ENCODE measurements at places on chromosomes 13 and 19.
A peak's percentile ranks its signal among the peaks of the same experiment; 100 is the strongest.

DNA sequence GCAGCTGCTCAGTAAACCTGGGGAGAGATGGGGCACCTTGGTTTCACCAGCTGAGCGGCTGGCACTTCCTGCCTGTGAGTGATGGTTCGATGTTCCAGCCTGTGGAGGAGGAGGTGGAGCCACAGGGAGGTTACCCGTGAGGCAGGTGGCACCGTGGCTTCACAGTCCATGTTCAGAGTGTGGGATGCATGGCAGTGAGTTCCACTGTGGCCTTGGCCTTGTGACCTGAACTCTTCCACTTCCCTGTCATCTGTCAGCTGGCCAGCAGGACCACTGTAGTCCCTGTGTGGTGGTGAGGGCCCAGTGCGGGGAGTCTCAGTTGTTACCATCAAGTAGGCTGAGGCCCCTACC lies 16.9 kb downstream of the SMARCA4 start:
- DNase-seq, result no peak

GRCh38 chr19:48455908-48456562 lies 661 bp downstream of the KCNJ14 start:
- DNase-seq, result no peak

DNA sequence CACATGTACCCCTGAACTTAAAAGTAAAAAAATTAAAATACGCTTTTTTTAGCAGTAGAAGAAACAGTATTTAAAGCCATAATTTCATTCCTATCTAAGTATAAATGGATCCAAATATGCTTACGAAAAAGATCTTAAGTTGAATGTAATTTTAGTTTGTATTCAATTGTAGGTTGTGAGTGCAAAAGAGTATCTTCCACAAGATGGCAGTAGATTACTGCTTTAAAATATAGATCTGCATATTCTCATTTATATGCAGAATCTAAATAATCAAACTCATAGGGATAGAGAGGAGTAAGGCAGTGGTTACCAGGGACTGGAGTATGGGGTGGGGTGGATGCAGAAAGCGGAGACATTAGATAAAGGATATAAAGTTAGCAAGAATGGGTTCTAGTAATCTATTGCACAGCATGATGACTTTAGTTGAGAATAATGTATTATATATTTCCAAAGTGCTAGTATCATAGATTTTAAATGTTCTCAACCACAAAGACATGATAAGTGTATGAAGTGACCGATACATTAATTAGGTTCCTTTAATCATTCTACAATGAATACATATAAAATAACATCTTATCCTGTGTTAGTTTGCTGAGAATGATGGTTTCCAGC lies 14.2 kb downstream of the OR7A17 start:
- DNase-seq, result no peak

DNA sequence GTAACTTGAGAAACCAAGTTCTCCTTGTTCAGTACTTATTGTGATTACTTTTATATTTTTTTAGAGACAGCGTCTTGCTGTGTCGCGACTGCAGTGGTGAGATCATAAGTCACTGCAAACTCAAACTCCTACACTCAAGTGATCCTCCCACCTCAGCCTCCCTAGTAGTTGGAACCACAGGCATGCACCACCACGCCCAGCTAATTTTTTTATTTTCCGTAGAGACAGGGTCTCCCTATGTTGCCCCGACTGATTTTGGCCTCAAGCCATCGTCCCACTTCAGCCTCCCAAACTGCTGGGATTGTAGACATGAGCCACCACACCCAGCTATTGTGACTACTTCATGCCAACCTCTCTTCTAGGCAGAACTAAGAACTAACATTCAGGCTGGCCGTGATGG lies 8.3 kb downstream of the C19orf53 start:
- DNase-seq, result no peak

DNA sequence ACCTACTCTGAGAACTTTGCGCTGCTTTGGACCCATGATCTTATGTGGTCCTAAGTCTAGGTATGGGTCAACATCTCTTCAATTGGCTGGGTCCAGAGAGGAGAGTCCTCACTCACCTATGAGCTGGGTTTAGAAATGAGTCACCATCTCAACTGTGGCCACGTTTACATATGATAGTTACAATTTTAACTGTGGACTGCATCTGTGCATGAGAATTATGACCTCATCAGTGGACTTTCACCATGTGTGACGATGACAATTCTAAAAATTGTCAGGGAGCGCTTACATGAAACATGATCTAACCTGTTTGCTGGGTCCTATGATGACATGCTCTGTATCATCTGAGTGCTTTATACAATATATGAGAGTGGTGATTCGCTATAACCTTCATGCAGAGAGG lies 12.7 kb upstream of the ZNF724 start:
- no peak for DNase-seq

- no peak for DNase-seq
Measured at GRCh38 chr13:37094840-37095239, 10.6 kb downstream of the CSNK1A1L start.

DNA sequence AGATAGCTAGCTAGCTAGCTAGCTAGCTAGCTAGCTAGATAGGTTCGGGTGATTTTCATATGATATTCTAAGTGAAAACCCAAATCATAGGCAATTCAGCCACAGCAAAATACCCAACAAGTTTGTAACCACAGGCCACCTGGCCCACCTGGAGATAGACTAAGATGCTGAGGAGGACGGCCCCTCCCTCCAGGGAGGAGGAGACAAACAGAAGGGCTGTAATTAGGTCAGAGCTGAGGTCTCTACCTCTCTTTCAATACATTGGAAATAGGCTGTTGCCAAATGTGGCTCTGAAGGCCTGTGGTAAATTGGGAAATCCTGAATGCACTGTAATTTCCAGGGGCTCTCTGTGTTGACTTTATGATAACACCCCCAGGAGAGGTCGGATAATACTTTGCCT lies 382.2 kb downstream of the FGF9 start:
- DNase-seq, result no peak

GRCh38 chr19:49200238-49200862 lies 42.8 kb downstream of the TRPM4 start:
- DNase-seq, result no peak

DNA sequence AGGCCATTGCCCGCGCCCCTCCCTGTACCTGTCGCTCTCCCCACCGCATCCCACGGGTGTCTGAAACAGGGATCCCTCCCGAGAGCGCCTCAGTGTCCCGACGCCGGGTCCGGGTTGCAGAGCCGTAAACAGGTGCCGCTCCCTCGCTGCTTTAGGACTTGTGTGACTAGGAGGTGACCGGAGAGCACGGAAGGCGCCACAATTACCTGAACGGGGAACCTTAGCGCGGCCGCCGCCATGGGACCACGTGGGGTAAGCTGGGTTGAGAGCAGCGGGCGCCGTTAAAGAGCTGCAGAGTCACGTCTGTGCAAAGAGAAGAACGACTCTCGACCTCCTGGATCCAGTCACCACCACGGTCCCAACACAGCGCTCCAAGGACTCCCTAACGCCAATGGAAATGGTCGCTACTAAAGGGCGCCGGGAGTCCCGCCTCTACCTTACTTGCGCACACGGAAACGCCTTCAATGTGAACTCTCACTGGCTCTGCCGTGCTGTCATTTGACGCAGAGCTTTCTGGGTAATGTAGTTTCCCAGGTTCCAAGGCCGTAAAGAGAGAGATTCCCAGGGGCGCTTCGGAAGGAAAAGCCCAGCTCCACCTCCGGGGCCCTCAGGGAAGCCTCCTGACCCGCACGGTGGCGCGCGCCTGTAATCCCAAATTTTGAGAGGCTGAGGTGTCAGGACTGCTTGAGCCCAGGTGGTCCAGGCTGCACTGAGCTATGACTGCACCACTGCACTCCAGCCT lies at the start of gene ZNF552:
ZNF552 (minus strand) TSS at position 409 of the 742 bp plus-strand sequence; CDS start at position 239, 170 bp downstream.
- DNase-seq, result peak; percentile 60

GRCh38 chr19:10640361-10640760 lies 13.8 kb upstream of the ILF3 start:
- DNase-seq, result no peak

GRCh38 chr13:46816371-46816770 lies 19.4 kb upstream of the ESD start:
- no peak for DNase-seq

- no peak for DNase-seq
Measured at GRCh38 chr13:98371516-98372023, 194.5 kb upstream of the RNF113B start.

- DNase-seq, result no peak
Measured at GRCh38 chr13:97535614-97536013, 101.6 kb downstream of the RAP2A start.

DNA sequence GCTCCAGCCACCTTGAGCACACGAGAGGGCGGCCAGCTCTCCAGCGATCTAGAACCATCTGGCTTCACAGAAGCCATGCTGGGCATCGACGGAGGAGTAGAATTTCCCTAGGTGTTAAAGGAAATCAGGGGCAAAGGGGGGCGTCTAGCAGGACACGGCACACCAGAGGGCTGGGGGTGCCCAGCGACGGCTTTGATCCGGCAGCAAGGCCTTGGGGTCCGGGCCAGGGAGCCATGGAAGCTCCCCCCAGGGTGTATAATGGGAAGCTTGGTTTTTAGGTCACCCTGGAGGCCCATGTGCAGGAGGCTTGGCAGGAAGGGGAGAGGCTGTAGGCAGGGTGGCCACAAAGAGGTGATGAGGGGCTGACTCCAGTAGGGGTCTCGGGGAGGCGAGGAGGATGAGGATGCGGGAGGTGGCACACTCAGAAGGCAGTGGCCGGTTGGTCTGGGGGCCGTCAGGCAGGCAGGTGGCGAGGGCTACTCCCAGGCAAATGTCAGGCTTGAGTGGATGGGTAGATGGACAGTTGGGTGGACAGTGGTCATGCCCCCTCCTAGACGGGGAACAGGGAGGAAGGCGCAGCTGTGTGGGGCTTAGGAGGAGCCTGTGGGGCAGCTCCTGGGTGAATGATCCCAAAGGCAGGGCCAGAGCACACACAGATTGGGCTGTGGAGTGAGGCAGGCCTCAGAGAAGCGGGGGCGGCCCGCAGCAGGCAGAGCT lies 5.6 kb downstream of the KMT5C start:
- no peak for DNase-seq

DNA sequence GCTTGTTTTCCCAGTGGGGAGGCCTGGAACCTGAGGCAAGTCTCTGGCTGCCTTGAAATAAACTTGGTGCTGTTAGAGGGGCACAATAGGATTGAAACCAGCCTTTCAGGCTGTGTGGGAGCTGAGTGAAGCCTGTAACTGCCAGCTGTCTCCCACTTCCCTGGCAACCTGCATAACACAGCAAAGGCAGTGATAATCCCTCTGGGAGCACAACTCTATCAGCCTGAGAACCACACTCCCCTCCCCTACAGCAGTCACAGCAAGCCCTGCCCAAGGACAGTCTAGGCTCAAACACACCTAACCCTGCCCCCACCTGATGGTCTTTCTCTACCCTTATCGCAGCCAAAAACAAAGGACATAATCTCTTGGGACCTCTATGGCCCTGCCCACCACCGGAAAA lies 683.8 kb upstream of the ATXN8OS start:
- DNase-seq, result no peak

- peak; percentile 63 for DNase-seq
Measured at GRCh38 chr13:28819735-28820098, 422 bp upstream of the MTUS2 start.

DNA sequence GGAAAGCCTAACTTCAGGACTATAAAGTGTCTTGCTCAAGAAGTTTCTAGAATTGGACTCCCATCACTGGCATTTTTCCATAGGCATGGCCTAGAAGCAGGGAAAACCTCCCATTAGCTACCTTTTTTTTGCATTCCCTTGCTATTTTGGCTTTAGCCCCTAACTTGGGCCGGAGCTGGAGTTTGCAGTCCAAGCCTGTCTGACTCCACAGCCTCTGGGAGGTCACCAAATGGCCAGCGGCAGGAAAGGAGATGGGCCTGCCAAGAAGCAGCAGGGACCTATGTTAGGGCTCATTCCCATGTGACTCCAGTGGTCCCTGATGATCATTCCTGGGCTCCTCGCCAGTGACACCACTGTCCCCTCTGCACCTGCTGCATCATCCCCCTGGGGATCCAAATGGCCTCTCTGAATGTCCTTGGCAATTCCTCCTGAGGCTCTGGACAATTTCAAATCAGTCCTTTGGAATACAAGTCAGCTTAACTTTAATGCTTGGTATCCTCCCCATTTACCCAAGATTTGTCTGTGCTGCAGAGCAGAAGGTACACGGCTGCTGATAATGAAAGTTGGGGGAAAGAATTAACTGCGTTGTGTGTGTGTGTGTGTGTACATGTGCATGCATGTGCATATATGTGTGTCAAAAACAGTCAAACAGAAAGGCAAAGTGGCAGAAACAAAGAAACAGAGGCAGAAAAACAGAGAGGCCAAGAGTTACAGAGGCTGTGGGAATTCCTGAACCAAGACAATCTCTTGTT lies 69.8 kb upstream of the SERP2 start:
- peak; percentile 18 for DNase-seq

- DNase-seq, result no peak
Measured at GRCh38 chr19:38100589-38100988, 123.4 kb downstream of the DPF1 start.

DNA sequence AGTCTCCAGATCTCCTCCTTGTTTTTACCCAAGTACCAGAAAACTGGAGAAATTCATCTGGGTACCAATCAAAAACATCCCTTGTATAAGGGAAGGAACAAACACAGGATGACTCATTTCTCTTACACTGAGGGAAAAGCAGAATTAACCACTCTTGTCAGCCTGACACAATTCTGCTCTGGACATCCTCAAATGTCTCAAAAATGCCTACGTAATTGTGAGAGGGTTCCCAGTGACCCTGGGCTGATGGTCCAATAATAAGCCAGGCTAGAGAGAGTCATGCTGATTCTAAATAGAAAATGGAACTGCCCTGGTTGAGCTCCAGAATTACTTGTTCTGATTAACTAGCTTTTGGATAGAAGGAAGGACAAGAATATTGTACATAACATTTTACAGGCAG lies 14.5 kb downstream of the ZNF708 start:
- no peak for DNase-seq

- DNase-seq, result no peak
Measured at GRCh38 chr19:38059897-38060296, 152.9 kb downstream of the SIPA1L3 start.

GRCh38 chr13:95968906-95969305 lies 84.3 kb downstream of the UGGT2 start:
- DNase-seq, result no peak

DNA sequence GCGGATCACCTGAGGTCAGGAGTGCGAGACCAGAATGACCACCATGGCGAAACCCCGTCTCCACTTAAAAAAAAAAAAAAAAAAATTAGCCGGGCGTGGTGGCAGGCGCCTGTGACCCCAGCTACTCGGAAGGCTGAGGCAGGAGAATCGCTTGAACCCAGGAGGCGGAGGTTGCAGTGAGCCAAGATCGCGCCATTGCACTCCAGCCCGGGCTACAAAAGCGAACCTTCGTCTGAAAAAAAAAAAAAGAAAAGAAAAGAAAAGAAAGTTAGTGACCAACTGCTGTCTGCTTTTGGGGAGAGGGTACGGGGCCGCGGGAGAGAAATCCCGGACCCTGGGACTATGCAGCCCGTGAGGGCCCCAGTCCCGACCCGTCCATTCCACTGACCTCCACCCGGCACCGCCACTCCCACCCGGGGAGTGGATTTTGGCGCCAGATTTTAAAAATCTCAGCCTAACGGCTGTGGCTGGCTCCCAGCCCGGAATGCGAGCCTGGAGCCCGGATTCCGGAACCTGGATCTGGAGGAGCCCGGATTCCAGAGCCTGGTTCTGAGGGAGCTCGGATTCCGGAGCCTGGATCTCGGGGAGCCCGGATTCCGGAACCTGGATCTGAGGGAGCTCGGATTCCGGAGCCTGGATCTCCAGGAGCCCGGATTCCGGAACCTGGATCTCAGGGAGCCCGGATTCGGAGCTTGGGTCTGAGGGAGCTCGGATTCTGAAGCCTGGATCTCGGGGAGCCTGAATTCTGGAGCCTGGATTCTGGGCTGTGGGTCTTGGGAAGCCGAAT lies 6.1 kb upstream of the LMNB2 start:
- no peak for DNase-seq

- peak; percentile 62 for DNase-seq
Measured at GRCh38 chr13:98576200-98576945, 534 bp downstream of the STK24 start.

All from stimulated activated naive CD8-positive, alpha-beta T cell treated with anti-CD3 and anti-CD28 coated beads, Interleukin-15, amount 100 ng/mL, for 72 hours (primary cell).